NB4 (cell line): ENCODE measurements at places on chromosomes 7 and 10.
A peak's percentile ranks its signal among the peaks of the same experiment; 100 is the strongest.

- no peak for DNase-seq
Measured at GRCh38 chr7:101021703-101022102, 1.8 kb downstream of the MUC17 start.

- no peak for DNase-seq
Measured at GRCh38 chr7:103541026-103541425, 95.0 kb upstream of the SLC26A5 start.

- DNase-seq, result peak; percentile 15
Measured at GRCh38 chr7:127907110-127908040, 123.9 kb downstream of the LRRC4 start.

DNA sequence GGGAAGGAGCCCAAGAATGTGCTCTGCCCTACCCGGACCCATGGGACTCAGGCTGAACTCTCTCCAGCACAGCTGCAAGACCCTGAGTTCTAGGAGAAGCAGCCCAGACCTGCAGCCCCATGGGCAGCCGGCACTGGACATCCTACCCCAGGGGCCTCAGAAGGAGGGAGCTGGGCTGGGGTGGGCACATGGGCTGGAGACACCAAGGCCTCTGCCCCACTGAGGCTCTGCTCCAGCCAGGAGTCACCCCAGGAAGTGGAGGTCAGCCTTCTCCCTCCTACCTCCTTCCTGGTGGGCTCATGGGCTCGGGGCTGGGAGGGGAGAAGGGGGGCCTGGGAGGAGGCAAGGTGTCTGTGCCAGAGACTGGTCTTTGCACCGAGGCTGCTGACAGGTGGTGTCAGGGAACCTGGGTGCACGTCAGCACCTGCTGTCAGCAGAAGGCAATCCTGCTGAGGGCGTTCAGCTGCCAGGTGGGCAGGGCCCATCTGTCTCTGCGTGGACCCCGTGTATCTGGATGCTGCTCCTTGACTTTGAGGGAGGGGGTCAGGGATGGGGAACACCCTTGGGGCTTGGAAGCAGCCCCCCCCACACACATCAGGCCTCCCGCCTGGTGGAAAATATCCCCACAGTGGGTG is 95.2 kb downstream of the PDGFA start:
- no peak for DNase-seq

DNA sequence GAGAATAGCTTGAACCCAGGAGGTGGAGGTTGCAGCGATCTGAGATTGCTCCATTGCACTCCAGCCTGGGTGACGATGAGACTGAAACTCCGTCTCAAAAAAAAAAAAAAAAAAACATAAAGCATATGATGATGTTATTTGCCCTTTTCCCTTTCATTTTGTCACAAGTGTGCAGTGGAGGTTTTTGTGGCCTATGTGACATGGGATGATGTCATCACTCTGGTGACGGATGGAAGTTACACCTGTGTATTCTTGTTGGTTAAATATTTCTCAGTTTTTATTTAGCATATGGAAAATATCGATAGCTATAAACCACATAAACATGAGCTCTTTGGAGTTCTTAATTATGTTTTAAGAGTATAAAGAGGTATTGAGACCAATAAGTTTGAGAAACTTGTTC is 71.8 kb upstream of the EMX2 start:
- DNase-seq, result no peak

DNA sequence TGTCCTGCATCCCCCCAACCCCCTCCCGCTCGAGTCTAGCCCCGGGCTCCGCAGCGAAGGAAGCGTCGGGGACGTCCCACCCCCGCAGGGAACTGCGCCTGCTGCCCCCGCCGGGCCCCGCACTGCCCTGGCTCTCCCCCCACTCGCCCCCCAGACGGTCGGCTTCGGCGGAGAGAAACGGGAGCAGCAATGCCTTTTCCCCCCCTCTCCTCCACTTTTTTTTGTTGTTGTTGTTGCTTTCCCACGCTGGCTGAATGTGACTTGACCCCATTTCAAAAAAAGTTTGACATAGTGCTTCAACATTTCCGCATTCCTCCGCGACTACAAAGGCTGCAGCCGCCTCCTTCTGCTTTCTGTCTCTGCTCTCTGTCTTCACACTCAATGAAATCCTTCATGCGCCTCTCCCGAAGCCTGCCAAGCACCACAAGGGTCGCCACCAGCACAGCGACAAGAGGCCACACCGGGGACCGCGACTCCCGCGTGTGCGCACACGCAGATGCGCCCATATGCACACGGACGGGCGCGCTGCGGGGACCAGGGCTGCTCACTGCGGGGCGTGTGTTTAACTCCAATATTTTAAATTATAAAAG is 1.0 kb downstream of the CDK6 start:
- peak; percentile 84 for DNase-seq

DNA sequence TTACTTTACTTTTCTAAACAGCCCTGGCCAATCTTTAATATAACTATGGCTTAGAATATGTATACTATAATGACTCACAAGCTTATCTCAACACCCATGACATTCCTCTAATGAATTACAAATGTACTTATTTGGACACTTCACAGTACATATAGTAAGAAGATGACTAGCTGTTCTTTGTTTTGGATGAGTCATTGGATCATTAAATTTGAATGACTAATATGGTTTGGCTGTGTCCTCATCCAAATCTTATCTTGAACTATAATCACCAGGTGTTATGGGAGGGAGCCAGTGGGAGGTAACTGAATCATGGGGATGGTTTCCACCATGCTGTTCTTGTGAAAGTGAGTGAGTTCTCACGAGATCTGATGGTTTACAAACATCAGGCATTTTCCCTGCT is 807.5 kb upstream of the SORCS1 start:
- DNase-seq, result peak; percentile 16

- DNase-seq, result no peak
Measured at GRCh38 chr10:4357911-4358310, 468.1 kb upstream of the AKR1E2 start.

- DNase-seq, result peak; percentile 86
Measured at GRCh38 chr7:134327896-134328295, 11.2 kb upstream of the SLC35B4 start.

- peak; percentile 51 for DNase-seq
Measured at GRCh38 chr7:48245751-48246472, 74.7 kb downstream of the ABCA13 start.

DNA sequence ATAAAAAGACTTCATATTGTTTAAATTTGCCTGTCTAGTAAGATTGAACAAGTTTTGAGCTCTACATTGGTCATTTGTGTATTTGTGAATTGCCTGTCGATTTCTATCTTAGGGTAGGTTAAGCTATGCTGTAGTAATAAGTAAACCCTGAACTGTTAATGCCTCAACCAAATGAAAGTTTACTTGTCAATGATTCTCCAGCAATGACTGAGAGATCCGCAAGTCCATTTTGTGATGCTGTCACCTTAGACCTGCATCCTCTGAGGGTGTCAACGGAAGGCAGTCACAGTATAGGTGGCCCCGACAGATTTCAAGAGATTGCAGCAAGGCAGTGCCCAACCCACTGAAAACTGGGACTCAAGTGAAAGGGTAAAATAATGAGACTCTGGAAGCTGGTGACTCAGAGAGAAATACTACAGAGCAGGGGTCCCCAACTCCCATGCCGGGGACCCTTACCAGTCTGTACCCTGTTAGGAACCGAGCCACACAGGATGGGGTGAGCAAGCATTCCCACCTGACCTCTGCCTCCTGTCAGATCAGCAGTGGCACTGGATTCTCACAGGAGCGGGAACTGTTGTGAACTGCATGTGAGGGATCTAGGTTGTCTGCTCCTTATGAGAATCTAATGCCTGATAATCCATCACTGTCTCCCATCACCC is 10.8 kb upstream of the PHYH start:
- DNase-seq, result no peak

GRCh38 chr7:51102828-51103227 is 213.8 kb downstream of the COBL start:
- DNase-seq, result no peak

- no peak for DNase-seq
Measured at GRCh38 chr7:107430057-107430456, 39.8 kb upstream of the GPR22 start.

GRCh38 chr7:20560325-20561180 is 54.9 kb upstream of the ABCB5 start:
- DNase-seq, result no peak

- no peak for DNase-seq
Measured at GRCh38 chr10:23606456-23606855, 167.6 kb downstream of the OTUD1 start.

GRCh38 chr7:11969643-11970042 is 137.6 kb upstream of the THSD7A start:
- DNase-seq, result no peak

DNA sequence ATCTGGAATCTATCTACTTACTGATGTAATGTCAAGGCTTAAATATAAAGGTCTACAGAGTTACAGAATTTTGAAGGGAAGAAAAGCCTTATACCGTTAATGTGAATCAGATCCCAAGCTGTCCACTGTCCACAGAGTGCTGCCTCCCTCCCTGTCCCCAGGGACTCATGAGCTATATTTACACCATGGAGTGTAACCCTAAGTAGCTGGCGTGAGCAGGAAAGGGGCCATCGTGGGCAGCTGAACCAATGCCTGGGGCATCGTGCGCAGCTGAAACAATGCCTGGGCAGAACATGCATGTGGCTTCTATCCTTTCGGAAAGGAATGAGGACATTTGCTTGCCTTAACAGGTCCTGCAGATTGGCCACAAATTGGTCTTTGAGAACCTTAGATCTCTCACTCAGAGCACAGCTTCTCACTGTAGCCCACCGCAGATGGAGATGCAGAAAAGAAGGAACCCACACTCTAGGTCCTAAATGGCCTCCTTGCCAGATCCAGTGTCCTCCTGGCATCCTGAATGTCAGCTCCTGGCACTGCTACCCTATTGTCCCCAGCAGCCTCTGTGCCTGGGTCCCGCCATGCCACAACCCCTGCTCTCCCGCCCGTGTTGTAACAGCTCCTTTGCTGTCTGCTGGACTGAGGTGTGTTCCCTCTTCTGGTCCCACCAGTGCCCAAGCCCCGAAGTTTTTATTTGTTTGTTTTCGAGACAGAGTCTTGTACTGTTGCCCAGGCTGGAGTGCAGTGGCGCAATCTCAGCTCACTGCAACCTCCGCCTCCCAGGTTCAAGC is 30.3 kb downstream of the CCDC3 start:
- peak; percentile 83 for DNase-seq

- DNase-seq, result no peak
Measured at GRCh38 chr10:133127291-133128125, 32.5 kb upstream of the KNDC1 start.
